Panc1 (cell line): ENCODE measurements at places on chromosomes 3 and 15.

- no peak for DNase-seq
Observed at GRCh38 chr3:55903680-55904079, 416.6 kb upstream of the WNT5A start.

GRCh38 chr3:188807006-188807405, 364.8 kb upstream of the TPRG1 start:
- DNase-seq: no peak

DNA sequence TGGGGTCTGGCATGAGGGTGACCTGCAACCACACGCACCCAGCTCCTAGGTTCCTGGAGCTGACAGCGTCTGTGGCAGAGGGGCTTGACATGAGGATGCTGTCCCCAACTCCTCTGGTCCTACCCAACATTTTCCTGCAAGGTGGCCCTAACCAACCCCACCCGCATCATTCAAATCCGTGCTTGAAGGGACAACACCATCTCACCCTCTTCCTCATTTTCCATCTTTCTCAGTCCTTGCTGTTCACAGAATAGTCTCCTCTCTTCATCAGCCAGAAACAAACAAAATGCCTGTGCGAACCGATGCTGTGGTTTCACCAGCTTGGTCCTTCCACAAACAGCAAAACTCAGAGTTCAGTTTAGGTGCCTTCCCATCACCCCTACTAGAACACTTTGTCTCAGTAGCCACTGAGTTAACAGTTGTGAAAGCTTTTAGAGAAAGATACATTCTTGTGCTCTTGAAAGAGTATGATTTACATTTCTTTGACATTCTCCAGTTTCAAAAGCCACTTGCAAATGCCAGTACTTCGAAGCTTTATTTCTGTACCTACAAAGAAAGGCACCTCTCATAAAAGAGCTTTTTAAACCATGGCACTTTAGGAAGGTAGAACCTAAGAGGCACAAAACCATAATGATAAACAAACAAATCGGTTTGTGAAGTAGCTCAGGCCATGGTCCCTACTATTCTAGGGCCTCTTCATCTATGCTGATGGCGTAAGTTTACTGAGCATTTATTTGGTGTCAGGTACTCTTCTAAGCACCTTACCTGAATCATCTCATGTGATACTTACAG, 360.1 kb downstream of the SHQ1 start:
- DNase-seq: no peak

GRCh38 chr3:77459926-77460325, 420.0 kb downstream of the ROBO2 start:
- DNase-seq: no peak

- no peak for DNase-seq
Observed at GRCh38 chr3:132161608-132162007, 126.8 kb upstream of the CPNE4 start.

DNA sequence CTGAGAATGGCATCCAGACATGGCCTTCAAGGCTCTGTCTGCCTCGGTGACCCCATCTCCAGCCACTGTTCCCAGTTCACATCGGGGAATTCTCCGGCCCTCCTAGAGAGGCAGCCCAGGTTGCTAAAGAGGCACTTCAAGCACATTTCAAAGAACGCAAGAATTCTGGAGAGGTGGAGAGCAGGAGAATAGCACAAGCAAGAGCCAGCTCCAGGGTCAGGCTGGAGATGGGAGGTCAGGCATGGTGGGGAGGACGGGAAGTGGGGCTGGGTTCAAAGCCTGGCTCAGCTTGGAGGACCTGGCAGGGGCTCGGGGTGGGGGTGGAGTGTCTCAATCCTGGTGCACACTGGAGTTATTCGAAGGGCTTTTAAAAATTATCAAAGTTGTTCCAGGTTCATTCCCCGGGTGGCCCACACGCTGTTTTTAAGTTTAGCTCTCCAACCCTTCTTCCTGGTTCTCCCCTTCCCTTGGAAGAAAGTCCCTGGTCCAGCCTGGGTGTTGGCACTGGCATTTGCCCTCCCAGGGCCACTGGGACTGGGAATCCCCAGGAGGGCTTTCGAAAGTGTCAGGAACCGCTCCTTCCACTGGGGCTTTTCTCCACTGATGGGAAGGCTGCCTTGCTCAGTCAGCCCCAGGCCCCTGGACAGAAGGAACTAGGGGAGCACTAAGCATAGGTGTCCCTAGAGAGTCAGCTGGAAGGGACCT, 35.8 kb downstream of the ZNF710 start:
- no peak for DNase-seq

GRCh38 chr3:120284747-120285507, at the start of gene GPR156:
Gene GPR156 (minus strand): TSS chr3:120285222. CDS start chr3:120244098, 41,124 bp downstream.
- no peak for DNase-seq

DNA sequence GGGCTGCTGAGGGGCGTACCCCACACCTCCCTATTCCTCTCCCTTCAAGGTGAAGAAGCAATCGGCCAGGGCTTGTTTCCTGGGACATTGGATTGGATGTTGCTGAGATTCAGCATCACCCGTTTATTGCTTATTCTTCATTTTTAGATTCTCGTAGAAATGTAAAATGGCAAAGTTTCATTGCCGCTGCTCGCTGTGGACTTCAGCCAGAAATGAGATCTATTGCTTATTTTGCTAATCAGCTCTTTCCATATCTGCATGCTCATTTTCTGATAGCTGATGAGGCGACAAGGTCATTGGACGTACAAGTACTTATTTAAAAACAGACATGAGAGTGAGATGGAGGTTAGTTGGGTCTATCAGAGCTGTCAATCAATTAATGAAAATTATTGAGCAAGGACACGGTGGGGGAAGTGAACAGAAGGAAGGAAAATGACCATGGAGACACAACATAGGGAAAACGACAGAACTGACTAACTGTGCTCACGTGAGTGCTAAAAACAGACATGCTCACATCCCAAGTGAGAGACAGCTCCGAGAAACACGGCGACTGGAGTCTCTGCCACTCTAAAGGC, 471.2 kb downstream of the NR2F2 start:
- DNase-seq: no peak

GRCh38 chr3:195448205-195448875, 5.5 kb upstream of the ACAP2 start:
- DNase-seq: no peak
